ENCODE measurements at places on chromosomes 7 and 10. TPM values are rescaled to one million over a fixed set of nuclear protein-coding genes. Genes with fewer than 3 reads are reported as not detected.
A peak's percentile ranks its signal among the peaks of the same experiment; 100 is the strongest.

GRCh38 chr10:129321727-129322126 is 145.3 kb upstream of the MGMT start:
- H3K27me3 ChIP-seq, result no peaks in the 10 kb centered on the region
- no peak for DNase-seq
- no peak overlapping the region for H3K4me3 ChIP-seq

DNA sequence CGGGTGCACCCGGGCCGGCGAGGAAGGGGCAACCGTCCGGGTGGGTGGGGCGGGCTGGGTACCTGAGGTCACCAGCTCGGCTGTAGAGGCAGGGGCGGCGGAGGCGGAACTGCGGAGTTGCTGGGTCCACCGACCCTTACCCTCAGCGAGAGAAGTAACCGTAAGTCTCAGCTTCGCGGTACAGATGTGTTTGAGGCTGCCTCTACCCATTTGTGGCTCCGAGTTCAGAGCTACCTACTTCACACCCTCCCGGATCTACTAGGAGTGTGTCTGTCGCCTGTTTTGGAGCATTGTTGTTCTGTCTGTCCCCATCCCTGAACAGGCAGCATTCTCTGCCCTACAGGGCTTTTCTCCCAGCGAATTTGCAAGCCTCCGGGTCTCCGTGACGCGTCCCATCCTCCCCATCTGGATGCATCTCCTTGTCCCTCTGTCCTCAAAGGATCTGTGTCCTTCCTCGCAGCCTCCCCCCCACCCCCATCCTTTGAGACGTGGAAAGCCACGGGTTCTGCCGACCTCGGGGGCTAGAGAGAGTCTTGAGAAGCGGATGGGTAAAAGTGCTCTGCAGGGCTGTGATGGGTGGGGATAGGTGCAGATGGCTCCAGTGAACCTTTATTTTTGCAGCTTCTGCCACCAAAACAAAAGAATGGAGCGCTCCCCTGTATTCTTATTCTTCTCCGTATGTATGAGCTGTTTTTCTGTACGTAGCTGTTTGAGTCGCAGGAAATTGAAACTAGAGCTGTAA is 757 bp downstream of the ANKIB1 start:
- DNase-seq, result peak; percentile 88
- no peaks in the 10 kb centered on the region for H3K27me3 ChIP-seq
- H3K4me1 ChIP-seq, result peaks cover 19% of the 10 kb centered on the region
- peak overlapping the region; percentile 86 for H3K27ac ChIP-seq
- peaks cover 2% of the 10 kb centered on the region for H3K36me3 ChIP-seq
- peak overlapping the region; percentile 95 for H3K4me3 ChIP-seq

- H3K27ac ChIP-seq, result no peak overlapping the region
- no peaks in the 10 kb centered on the region for H3K36me3 ChIP-seq
- no peaks in the 10 kb centered on the region for H3K27me3 ChIP-seq
- peaks cover 5% of the 10 kb centered on the region for H3K4me1 ChIP-seq
- no peak overlapping the region for H3K4me3 ChIP-seq
These were observed 66.6 kb upstream of the IGFBP3 start for GRCh38 chr7:45987521-45988290.

DNA sequence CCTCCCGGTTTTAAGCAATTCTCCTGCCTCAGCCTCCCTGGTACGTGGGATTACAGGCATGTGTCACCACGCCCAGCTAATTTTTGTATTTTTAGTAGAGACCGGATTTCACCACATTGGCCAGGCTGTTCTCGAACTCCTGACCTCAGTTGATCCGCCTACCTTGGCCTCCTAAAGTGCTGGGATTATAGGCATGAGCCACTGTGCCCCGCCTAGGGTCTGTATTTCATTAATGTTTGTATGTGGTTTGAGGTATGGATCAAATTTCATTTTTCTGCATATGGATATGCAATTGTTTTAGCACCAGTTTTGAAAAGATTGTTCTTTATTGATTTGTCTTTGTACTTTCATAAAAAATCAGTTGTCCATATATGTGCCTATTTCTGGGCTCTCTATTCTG is 26.0 kb downstream of the CYP26A1 start:
- no peak for DNase-seq
- H3K36me3 ChIP-seq, result no peaks in the 10 kb centered on the region
- H3K27ac ChIP-seq, result no peak overlapping the region
- no peak overlapping the region for H3K4me3 ChIP-seq

- peaks cover 15% of the 10 kb centered on the region for H3K36me3 ChIP-seq
- H3K27ac ChIP-seq, result no peak overlapping the region
- H3K4me1 ChIP-seq, result peaks cover 9% of the 10 kb centered on the region
- DNase-seq, result no peak
These were observed 8.9 kb downstream of the ANKMY2 start for GRCh38 chr7:16636555-16637101.

- no peaks in the 10 kb centered on the region for H3K27me3 ChIP-seq
- no peak overlapping the region for H3K4me3 ChIP-seq
- no peaks in the 10 kb centered on the region for H3K4me1 ChIP-seq
- DNase-seq, result no peak
- H3K36me3 ChIP-seq, result no peaks in the 10 kb centered on the region
These were observed 13.9 kb upstream of the BMS1 start for GRCh38 chr10:42768581-42769152.

Gene ITPRID1
- total RNA-seq, result not detected

Data from osteoblast (primary cell).